ENCODE measurements at places on chromosomes 6 and 20. TPM values are rescaled to one million over a fixed set of nuclear protein-coding genes. Genes with fewer than 3 reads are reported as not detected.
A peak's percentile ranks its signal among the peaks of the same experiment; 100 is the strongest.

Gene PPP2R5D
- 53.0 TPM for total RNA-seq

Gene BPIFB6
- not detected for total RNA-seq

Gene OR2J3
- not detected for total RNA-seq

Gene SLC12A5
- total RNA-seq = 2.0 TPM

Gene ANGPT4
- not detected for total RNA-seq

Gene GLYATL3
- total RNA-seq = not detected

DNA sequence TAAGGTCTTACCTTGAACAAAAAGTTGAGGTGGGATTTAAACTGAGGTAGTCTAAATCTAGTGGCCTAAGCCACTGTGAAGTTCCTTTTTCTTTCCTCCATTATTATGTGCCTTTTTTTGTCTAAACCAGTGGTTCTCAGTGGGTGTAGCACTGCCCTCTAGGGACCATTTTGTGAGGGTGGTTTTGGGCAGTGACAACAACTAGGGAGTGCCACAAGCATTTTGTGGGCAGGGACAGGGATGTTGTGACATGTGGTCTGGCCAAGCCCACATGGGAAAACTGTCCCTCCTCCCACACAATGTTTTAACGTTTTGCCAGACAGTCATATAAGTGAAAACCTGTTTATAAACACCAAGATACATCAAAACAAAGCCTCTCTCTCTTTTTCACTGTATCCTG lies 899.4 kb upstream of the FLRT3 start:
- no peak overlapping the region for H3K4me3 ChIP-seq
- DNase-seq = no peak
- no peak overlapping the region for H3K27ac ChIP-seq
- H3K36me3 ChIP-seq = no peaks in the 10 kb centered on the region
- no peaks in the 10 kb centered on the region for H3K27me3 ChIP-seq

GRCh38 chr20:11076434-11077105 lies 402.8 kb upstream of the JAG1 start:
- no peaks in the 10 kb centered on the region for H3K4me1 ChIP-seq
- H3K27me3 ChIP-seq = no peaks in the 10 kb centered on the region
- no peak overlapping the region for H3K27ac ChIP-seq
- DNase-seq = no peak

DNA sequence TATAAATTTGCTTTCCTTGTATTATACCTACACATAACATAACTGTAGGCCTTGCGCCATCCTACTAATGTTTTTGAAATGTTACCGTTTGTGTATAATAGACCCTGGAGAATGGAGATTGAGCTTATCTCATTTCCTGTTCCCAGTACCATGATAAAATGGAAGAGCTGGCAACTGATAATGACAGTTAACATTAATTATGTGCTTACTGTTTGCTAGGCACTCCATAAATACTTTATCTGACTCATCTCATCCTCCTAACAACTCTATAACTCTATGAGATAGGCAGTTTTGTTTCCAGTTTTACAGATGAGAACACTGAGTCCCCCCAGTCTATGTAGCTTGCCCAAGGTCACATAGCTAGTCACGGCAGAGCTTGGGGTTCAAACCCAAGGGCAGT lies 396.7 kb downstream of the SYNE1 start:
- peaks cover 39% of the 10 kb centered on the region for H3K36me3 ChIP-seq
- no peak overlapping the region for H3K27ac ChIP-seq
- no peaks in the 10 kb centered on the region for H3K27me3 ChIP-seq

GRCh38 chr20:14865169-14865568 lies 527.8 kb upstream of the FLRT3 start:
- no peaks in the 10 kb centered on the region for H3K27me3 ChIP-seq
- H3K36me3 ChIP-seq = no peaks in the 10 kb centered on the region
- H3K4me3 ChIP-seq = no peak overlapping the region
- H3K4me1 ChIP-seq = no peaks in the 10 kb centered on the region

DNA sequence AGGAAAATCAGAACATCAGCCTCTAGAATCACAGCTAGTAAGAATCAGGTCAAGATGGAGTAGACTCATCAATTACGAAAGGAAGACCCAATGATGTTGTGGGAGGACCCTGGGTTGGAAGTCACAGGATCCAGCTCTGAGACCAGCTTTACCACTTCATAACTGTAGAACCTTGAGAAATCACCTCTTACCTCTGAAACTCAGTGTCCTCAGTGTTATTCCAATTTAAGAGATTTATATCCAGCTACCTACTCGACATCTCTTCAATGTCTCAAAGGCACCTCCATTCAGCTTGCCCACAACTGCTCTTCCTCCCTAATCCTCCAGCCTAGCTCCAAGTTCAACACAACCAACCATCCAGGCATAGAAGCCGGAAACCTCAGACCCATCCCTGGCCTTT lies 16.3 kb downstream of the MRPL14 start:
- no peak for DNase-seq
- no peaks in the 10 kb centered on the region for H3K27me3 ChIP-seq
- no peak overlapping the region for H3K4me3 ChIP-seq
- H3K27ac ChIP-seq = no peak overlapping the region

GRCh38 chr6:166830891-166831363 lies 125.4 kb downstream of the RNASET2 start:
- peak overlapping the region; percentile 69 for H3K27ac ChIP-seq
- peaks cover 29% of the 10 kb centered on the region for H3K4me1 ChIP-seq
- DNase-seq = no peak
- peaks cover 7% of the 10 kb centered on the region for H3K27me3 ChIP-seq
- H3K36me3 ChIP-seq = peaks cover 11% of the 10 kb centered on the region
- no peak overlapping the region for H3K4me3 ChIP-seq

- H3K4me3 ChIP-seq = no peak overlapping the region
- H3K4me1 ChIP-seq = peaks cover 5% of the 10 kb centered on the region
- H3K27me3 ChIP-seq = no peaks in the 10 kb centered on the region
- H3K27ac ChIP-seq = no peak overlapping the region
Measured at GRCh38 chr20:17652411-17652810, 29.6 kb downstream of the RRBP1 start.

DNA sequence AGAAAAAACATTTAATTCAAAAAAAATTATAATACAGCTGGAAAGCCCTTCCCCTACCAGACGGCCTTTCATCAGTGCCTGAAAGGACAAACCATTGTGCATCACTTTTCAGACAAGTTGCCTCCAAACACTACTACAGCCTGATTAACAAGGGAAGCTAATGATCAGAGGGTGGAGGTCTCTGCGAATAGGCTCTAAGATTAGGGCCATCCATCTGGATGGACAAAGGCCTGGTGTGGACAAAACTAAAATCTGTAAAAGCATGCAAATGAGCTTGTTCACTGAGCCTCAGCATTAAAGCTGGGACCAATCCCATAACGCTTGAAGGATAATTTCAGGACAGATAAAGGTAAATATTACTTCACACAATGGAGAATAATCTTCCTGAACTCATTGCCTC lies 228.7 kb upstream of the PLN start:
- peaks cover 10% of the 10 kb centered on the region for H3K27me3 ChIP-seq
- H3K4me3 ChIP-seq = no peak overlapping the region
- no peaks in the 10 kb centered on the region for H3K36me3 ChIP-seq

- no peak for DNase-seq
- H3K4me3 ChIP-seq = no peak overlapping the region
- H3K27ac ChIP-seq = no peak overlapping the region
Measured at GRCh38 chr20:21047981-21048380, 58.2 kb downstream of the LINC00237 start.

GRCh38 chr6:15509335-15509933 lies 153.4 kb downstream of the DTNBP1 start:
- peaks cover 11% of the 10 kb centered on the region for H3K36me3 ChIP-seq
- DNase-seq = no peak
- H3K4me1 ChIP-seq = no peaks in the 10 kb centered on the region
- H3K27ac ChIP-seq = peak overlapping the region; percentile 15

DNA sequence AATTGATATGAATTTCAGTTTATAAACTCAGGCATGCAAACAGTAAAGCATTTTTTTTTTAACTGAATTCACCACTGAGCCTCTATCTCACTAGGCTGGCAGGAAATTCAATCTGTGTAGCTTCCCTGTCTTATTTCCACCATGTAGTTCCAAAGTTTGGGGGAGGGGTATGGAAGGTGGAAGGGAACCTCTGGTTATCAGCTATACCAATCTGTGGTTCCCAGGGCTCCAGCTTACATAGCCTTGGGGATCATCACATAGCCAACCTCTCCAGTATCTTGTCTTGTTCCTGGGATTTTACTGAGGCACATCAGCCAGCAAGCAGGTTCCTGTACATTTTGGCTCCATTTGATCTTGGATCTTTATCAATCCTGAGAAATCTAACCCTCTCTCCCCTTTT lies 15.6 kb downstream of the RAD21L1 start:
- no peak overlapping the region for H3K27ac ChIP-seq
- H3K27me3 ChIP-seq = peaks cover 7% of the 10 kb centered on the region
- H3K36me3 ChIP-seq = no peaks in the 10 kb centered on the region
- no peak overlapping the region for H3K4me3 ChIP-seq

GRCh38 chr6:40210628-40211056 lies 276.4 kb upstream of the MOCS1 start:
- H3K27me3 ChIP-seq = no peaks in the 10 kb centered on the region
- no peak overlapping the region for H3K4me3 ChIP-seq
- no peaks in the 10 kb centered on the region for H3K36me3 ChIP-seq
- no peak for DNase-seq

DNA sequence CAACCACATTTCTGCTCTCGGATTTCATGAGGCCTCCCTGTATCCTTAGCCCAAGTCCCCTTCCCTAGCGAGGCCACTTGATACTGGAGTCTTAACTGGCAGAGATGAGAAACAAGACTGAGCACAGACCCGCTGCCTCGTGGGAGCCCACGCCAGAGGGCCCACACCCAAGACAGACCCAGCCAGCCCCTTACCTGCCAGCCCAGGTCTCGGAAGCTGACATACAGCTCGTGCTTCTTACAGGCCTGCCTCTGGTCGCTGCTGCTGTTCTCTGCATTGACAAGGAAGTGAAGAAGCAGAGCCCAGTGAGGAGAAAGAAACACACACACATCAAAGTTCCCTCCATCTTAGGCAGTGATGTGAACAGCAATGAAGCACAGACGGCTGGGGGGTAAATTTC lies 91.7 kb downstream of the BMP7 start:
- no peak for DNase-seq
- H3K4me1 ChIP-seq = peaks cover 7% of the 10 kb centered on the region
- no peak overlapping the region for H3K27ac ChIP-seq
- H3K36me3 ChIP-seq = no peaks in the 10 kb centered on the region
- no peaks in the 10 kb centered on the region for H3K27me3 ChIP-seq
- no peak overlapping the region for H3K4me3 ChIP-seq

DNA sequence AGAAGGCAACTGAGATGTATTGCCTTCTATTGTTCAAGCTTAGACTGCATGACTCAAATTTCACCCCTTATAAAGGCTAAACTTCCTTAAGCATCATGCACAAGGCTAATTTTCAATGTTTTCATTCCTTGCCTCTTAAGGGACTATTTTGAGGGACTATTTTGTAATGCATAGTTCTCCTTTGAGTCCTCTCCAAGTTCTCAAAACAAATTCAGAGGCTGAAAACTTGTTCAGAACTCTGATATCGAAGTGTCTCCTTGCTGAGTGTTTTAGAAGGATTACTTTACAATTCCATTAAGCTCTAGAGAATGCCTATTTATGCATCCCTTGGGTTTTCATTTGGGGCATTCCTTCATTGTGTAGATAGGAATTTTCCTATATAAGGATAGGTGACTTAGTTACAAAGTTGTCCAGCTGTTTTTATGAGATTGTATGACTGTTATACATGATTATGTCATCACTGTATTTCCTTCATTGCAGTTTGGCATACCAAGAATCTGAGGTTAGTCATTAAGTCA lies 41.7 kb downstream of the COL19A1 start:
- no peaks in the 10 kb centered on the region for H3K4me1 ChIP-seq
- no peak overlapping the region for H3K4me3 ChIP-seq
- no peak overlapping the region for H3K27ac ChIP-seq
- no peak for DNase-seq

GRCh38 chr6:155483858-155484257 lies 28.2 kb upstream of the NOX3 start:
- H3K4me3 ChIP-seq = no peak overlapping the region
- H3K27me3 ChIP-seq = peaks cover 18% of the 10 kb centered on the region
- peaks cover 2% of the 10 kb centered on the region for H3K36me3 ChIP-seq
- H3K27ac ChIP-seq = no peak overlapping the region
- DNase-seq = no peak

DNA sequence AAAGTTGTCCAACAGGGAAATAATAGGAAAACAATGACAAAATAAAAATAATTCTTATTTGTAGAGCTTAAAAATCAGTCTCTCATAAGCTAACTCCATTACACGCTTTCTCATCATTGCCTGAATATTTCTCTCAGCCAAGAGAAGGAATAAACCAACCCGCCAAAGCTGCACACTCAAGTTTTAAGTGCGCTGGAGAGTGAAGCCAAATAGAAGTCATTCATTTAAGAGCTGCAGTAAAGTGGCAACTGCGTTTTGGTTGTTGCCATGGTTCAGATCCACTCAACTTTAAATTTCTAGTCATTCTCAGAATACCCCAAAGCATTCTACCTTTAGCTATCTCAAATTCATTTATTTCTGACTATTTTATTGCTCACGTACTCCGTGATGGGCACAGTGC lies 230.7 kb downstream of the CBLN4 start:
- no peaks in the 10 kb centered on the region for H3K4me1 ChIP-seq
- H3K4me3 ChIP-seq = no peak overlapping the region
- no peaks in the 10 kb centered on the region for H3K27me3 ChIP-seq
- no peak for DNase-seq

- peaks cover 23% of the 10 kb centered on the region for H3K36me3 ChIP-seq
- H3K4me1 ChIP-seq = peaks cover 71% of the 10 kb centered on the region
- peak overlapping the region; percentile 84 for H3K4me3 ChIP-seq
- DNase-seq = peak; percentile 82
- H3K27me3 ChIP-seq = no peaks in the 10 kb centered on the region
Measured at GRCh38 chr6:107822176-107823046, 1.7 kb downstream of the SCML4 start.

GRCh38 chr6:56087421-56087820 lies 160.0 kb downstream of the COL21A1 start:
- no peak overlapping the region for H3K27ac ChIP-seq
- H3K4me3 ChIP-seq = no peak overlapping the region
- H3K36me3 ChIP-seq = no peaks in the 10 kb centered on the region

DNA sequence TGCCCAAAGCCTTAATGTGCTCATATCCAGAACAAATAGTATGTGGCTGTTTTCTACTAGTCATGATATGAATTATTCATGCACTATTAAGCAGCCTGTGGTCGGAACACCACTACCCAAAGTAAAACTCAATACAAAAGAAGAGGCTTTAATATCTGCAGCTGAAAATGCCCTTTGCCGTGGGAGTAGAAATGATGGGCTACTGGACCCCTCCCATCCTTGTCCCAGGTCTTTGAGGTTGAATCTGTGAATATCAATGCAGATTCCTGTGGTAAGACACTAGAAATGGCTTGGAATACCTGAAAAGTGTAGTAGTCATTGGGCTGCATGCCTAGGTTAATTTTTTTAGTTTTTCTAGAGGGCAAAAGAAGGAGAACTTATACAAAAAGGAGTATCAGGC lies 303.7 kb downstream of the TBC1D7 start:
- peaks cover 44% of the 10 kb centered on the region for H3K27me3 ChIP-seq
- H3K36me3 ChIP-seq = no peaks in the 10 kb centered on the region
- DNase-seq = no peak
- no peaks in the 10 kb centered on the region for H3K4me1 ChIP-seq
